ENCODE measurements at places on chromosomes 6 and 20. TPM values are rescaled to one million over a fixed set of nuclear protein-coding genes. Genes with fewer than 3 reads are reported as not detected.

Gene HUS1B
- 0.31 TPM for total RNA-seq

Gene ASIP
- not detected for total RNA-seq

Gene PPIL6
- total RNA-seq, result 0.86 TPM

Gene NRSN2
- total RNA-seq, result 34.9 TPM

Gene DYNLT1
- total RNA-seq, result 194 TPM

Gene MDFI
- 26.7 TPM for total RNA-seq

Gene CGA
- total RNA-seq, result 0.33 TPM

Gene PDYN
- total RNA-seq, result 0.09 TPM

Gene CEP43
- 19.0 TPM for total RNA-seq

Gene CLDN20
- total RNA-seq, result 2.1 TPM

Gene OTOR
- total RNA-seq, result not detected

Gene PRL
- 0.83 TPM for total RNA-seq

DNA sequence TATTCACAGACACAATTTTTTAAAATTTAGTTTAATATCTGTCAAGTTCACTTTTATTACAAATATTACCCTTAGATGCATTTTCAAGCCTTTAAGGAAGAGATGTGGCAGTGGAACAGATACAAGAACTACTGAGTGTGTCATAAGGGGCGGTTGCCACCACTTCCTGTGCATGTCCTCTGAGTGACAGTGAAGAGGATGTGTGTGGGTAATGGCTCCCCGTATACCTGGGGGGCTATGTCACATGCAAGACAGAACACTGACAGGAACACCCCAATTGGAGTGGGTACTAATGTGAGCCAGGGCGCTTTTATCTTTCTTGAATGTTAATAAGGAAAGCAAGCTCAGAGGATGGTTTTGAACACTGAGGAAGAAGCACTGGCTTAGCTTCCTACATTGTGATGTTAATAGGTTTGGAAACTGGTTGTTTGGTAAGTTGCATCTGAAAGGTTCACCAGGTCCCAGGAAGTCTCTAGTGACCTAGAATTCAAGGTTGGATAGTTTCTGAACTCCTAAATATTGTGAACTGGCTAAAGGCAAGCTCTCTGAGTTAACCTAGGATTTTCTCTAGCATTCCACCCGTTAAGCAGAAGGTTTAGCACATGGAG, 83.4 kb upstream of the ASF1A start:
- ATAC-seq, result no peak

DNA sequence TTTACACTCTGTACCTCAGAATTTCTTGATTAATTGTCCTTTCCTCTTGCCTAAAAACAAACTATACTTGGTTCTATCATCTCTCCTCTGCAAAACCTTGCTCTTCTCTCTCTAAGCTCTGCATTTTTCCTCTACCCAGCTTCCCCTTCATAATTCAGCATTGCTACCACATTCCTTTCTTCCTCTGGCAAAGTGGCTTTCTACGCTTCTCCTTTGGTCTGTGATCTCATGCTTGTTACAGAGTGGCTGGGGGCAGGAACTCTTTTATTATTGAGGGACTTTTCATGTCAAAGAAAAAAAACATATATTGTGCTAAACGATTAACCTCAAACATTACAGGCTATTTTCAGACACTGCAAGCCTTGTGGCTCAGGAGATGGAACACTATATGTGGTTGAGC, 333.3 kb upstream of the KCNQ5 start:
- no peak for ATAC-seq

DNA sequence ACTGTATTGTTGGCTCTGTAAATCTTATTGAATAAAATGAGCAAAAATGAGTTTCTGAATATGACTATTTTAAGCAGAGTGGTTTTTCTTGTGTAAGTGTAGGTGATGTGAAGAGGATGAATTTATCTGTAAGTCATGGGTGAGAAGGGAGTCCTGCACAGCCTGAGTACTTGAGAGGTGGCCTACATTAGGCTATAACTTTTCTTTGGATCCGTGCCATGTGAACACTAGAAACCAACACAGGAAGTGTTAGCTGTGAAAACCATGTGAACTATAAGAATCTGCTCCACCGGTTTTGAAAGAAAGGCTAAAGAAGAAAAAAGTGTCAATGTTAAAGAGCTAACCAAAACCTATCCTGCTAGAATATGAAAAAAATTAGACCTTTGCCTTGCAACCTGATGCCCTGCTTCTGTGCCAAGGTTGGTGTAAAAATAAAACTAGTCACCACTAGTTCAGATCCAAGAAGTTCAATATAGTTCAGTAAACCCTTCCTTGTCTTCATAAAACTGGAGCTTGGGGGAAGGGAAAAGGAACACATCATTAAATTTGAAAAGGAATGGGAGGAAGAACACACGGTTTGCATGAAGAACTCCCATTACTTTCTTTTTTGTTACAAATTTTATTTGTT, 21.3 kb downstream of the PLCB1 start:
- ATAC-seq, result no peak

- no peak for ATAC-seq
Observed at GRCh38 chr6:86856379-86856778, 80.9 kb upstream of the HTR1E start.

GRCh38 chr6:41759905-41760579, 12.8 kb upstream of the PGC start:
- ATAC-seq, result no peak

DNA sequence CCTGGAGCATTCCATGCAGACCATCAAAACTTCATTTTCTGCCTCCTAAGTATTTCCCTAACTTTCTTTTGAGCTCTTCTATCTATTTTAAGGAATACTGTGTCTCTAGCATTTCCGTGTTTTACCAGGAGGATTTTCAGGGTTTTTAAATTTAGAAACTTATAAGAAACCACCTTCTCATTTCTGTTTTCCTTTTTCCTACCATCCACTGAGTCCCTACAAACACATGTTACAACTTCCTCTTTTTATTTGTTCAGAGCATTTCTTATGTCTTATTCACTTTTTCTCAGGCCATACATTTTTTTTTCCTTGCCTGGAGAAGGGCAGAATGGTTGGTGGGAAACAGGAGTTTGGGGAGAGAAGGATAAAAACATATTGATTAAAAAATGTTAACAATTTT, 130.0 kb upstream of the BMP5 start:
- no peak for ATAC-seq

DNA sequence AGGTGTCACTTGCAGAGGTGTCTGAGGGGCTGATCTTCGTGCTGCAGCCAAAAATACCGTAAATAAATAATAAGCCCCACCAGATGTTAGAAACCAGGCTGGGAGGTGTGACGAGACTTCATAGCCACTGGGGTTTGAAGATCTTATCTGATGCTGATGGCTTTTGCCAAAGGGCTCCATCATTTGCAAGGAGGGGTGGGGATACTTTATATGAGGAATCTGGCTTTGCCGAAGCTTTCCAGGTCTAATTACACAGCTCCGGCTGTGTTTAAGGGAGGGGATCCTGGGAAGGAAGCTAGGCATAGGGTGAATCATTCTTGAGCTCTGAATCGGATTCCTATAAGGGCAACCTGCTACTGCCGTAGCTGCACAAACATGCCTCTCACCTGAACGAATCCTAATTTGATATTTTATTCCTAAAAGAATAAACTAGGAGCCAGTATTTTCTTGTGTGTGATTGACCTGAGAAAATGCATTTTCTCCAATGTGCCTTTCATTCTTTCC, 249.6 kb downstream of the SOD2 start:
- no peak for ATAC-seq

DNA sequence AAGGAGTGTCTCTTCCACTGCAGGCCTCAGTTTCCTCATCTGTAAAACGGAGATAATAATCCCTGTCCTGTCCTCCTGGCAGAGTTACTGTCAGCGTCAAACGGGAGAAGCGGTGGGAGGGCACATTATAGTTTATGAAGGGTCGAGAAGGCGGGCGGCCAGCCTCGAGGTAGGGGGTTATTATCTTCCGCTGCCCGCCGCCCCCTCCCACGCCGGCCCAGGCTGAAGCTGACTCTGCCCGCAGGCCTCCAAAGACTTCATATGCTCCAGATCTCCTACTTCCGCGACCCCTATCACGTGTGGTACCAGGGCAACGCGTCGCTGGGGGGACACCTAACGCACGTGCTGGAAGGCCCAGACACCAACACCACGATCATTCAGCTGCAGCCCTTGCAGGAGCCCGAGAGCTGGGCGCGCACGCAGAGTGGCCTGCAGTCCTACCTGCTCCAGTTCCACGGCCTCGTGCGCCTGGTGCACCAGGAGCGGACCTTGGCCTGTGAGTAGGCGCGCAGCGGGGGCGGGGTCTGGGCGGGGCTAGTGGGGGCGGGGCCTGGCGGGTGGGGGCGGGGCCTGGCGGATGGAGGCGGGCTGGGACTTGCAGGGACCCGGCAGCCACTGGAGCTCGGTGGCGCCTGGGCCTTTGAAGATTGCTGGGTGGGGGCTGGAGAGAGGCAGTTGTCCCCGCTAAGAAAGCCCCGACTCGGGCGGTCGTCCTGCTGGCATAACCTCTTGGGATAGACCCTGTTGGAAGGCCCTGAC, 2.8 kb downstream of the PROCR start:
- ATAC-seq, result no peak

- ATAC-seq, result no peak
Observed at GRCh38 chr6:39441301-39441700, 118.8 kb upstream of the KCNK16 start.

DNA sequence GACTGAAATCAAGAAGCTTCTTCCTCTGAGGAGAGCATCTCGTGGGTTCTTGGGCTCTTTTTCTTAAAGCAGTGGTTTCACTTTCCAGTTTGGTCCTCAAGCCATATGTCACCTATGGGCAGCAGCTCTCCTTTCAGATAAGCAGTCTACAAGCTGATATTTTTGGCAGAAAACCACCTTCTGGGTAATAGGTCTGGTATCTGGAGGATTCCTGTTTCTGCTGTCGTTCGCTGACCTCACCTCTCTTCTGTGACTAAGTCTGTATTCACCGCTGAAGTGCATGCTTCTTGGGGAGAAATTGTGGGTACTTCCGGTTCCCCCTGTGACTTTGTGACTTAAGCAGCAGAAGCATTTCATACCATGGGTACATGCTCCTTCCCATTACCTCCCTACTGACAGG, 193.6 kb downstream of the EDN1 start:
- ATAC-seq, result no peak

DNA sequence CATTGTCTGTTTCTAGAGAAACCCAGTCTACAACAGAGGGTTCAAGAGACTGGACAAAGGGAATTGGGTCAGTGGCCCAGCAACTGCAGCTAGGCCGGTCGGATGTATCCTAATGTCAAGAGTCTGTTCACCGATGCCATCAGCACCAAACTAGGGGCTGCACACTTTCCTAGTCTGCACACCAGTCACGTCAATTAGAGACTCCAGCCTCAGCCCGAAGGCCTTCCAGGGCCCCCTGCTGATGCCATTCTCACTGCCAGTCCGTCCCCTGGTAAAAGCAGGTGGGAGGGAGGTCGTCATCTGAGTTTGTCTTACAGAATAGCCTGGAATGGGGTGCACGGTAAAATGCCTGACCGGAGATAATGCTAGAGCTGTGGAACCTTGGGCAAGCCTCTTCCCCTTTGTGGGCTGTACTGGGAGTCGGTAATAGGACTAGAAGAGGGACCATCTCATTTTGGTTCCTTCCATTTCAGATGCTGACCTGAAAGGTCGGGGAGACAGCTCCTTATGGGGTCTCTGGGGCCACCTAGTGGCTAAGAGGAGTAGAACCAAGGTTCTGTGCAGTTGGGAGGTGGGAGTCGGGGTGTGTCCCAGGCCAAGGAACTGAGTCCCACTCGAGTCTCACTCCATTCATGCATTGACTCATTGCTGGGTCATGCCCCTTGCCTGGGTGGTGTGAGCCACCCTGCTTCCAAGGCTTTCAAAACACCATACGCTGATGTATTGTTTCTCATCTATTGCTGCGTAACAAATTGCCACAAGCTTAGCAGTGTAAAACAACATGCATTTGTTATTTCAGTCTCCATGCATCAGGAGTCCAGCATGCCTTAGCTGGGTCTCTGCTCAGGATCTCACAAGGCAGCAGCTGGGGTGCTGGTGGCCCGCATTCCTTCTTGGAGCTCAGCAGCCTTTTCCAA, 5.1 kb downstream of the SOX12 start:
- peak; percentile 12 for ATAC-seq

DNA sequence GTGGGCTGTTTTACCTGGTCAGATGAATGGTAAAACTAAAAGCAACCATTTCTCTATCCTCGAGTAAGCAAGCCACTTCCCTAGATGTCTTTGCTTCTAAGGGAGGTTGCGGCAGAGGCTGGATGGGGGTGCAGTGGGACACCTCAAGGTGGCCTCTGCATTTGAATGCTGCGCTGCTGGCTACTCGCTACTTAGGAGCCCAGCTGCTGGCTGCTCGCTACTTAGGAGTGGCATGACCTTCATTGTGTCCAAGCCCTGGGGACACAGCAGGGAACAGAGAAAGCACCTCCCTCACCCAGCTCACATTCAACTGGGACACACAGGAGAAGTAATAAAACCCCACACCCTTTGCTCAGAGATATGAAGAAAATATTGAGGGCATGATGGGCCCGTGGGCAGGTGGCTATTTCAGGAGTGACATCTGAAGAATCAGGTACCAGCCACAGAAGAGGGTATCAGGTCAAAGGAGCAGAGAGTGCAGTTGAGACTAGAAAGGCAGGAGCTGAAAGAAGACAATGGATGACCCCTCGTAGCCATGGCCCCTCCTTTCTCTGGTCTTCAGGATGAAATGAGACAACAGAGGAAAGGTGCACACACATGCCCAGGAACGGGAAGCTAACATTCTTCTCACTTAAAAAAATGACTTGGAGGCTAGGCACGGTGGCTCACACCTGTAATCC, 149.4 kb downstream of the ZMYND8 start:
- no peak for ATAC-seq

- no peak for ATAC-seq
Observed at GRCh38 chr6:14194483-14194882, 76.9 kb downstream of the CD83 start.

GRCh38 chr20:47600967-47601547, 99.4 kb downstream of the NCOA3 start:
- no peak for ATAC-seq

DNA sequence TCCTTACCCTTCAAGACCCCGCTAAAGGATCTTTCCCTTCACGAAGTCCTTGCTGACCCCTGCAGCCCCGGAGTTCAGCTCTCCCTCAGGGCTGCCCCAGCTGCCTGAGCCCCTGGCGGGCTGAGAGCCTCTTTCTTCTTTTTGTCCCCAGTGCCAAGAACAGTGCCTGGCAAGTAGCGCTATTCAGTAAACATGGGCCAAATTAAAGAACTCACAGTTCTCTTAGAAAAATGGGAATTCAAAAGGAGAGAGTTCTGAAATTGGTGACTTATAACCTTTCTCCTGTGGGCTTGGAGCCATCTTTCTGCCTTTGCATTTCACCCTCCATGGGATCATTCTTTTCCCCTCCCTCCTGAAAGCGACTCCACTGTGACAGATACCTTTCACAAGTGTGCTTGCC, 227.2 kb downstream of the TMEM242 start:
- no peak for ATAC-seq

- ATAC-seq, result no peak
Observed at GRCh38 chr6:4441981-4442434, 306.6 kb upstream of the ECI2 start.

Data from motor neuron (in vitro differentiated cells).